ENCODE measurements at places on chromosomes 4 and X.

DNA sequence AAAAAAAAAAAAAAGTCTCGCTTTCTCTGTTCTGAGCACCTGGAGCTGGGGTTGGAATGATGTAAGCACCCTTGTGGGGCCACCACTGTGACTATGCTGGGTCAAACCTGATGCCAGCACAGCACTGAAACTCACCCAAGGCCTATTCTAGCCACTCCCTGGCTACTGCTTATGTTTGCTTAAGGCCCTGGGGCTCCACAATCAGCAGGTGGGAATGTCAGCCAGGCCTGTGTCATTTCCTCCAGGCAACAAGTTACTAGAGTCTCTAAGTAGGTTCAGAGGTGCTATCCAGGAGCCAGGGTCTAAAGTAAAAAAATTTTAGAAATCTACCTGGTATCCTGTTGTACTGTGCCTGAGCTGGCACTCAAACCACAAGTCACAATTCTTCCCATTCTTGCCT lies 1306.8 kb downstream of the STIM2 start:
- no peak for DNase-seq

- no peak for DNase-seq
These were observed 806.8 kb downstream of the PCDH18 start for GRCh38 chr4:136725286-136726081.

DNA sequence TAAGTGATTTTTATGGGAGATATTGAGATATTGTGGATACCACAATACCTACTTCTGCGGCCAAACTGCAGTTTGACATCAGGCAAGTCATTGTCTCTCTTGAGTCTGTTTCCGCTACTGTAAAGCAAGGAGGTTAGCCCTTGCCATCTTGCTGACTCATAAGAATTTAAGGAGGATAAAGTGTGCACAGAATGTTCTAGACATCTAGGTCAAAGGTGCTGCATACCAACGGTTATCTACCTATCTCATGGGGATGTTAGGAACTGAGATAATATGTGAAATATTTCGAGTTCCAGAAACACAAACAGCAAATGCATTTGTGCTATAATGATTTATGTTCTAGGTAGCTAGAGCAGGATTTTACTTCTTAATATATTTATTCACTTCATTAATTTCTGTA lies 211.5 kb upstream of the NR3C2 start:
- DNase-seq: no peak

DNA sequence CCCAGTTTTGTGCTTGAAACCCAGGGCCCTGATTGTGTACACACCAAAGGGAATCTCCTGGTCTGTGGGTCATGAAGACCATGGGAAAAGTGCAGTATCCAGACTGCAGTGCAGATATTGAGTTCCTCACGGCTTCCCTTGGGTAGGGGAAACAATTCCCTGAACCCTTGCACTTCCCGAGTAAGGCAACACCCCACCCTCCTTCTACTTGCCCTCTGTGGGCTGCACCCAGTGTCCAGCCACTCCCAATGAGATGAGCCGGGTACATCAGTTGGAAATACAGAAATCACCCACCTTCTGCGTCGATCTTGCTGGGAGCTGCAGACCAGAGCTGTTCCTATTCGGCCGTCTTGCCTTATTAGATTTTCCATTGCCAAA lies 134.2 kb downstream of the FNIP2 start:
- no peak for DNase-seq

DNA sequence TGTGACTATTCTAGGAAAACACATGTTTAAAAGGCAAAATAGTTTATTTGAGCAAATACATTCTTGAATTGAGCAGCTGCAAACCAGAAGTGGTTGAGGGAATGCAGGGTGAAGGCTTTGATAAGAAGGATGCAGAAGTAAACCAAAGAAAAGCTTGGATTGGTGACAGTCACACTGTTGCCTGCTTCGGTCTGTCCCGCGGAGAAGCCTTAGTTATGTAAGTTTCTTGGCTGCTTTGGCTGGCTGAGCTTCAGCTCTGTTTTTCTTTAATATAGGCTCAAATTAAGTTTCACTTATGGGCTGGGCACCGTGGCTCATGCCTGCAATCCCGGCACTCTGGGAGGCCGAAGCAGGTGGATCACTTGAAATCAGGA lies 67.6 kb downstream of the FAM53A start:
- DNase-seq: no peak

- DNase-seq: no peak
These were observed 34.5 kb upstream of the SPRY1 start for GRCh38 chr4:123362103-123362502.

DNA sequence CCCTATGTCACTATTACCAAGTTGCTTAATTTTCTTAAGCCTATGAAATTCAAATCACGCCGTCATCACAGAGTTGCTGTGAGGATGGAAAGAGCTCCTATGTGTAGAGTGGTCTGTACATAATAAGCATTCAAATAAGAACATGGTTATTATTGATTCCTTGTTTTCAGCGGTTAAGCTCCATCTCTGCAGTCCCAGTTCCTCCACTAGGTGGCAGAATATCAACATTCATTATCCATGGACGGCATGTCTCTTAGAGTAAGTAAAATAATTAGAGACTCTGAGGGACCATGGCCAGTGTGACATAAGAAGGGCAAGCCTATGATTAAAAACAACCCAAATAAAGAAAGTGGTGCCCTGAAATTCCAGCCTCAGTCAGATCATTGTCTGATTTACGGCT lies 132.5 kb upstream of the NHS start:
- DNase-seq: peak; percentile 10

DNA sequence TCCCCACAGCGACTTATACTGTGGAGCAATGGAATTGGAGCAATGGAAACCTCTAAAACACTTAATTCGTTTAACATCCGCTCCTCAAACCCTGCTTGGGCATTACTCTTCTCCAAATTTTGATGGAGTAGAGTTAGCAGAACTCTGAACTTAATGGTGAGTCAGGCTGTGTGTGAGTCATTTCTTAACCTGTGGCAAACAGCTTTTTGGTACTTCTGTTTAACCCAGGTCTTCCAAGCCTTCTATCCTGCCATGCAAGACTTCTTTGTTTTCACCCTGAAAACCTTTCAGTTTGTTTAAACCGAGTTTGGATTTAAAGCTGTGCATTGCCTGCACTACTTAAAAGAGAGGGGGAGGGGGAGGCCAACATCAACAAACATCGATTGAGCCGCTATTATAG lies 3.6 kb upstream of the AMOT start:
- no peak for DNase-seq

GRCh38 chr4:150572704-150573504 lies 9.0 kb upstream of the MAB21L2 start:
- no peak for DNase-seq

DNA sequence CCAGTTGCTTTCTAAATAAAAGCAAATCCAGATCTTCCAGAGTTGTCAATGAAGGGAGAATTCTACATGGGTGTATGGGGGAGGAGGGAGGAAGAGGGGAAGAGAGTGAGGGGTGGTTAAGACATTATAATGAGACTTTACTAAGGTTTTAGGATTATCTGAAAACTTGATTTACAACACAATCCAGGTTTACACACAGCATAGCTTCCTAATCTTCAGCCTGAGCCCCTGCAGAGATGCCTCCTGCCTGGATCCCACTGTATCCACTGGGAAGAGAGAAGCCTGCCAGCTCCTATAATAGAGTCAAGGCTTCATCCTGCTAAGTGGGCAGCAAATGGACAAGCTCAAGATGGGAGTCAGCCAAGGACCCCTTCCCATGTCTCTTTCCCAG lies 85.6 kb upstream of the KIT start:
- no peak for DNase-seq

- DNase-seq: no peak
These were observed 5.0 kb downstream of the PITX2 start for GRCh38 chr4:110617646-110618580.

DNA sequence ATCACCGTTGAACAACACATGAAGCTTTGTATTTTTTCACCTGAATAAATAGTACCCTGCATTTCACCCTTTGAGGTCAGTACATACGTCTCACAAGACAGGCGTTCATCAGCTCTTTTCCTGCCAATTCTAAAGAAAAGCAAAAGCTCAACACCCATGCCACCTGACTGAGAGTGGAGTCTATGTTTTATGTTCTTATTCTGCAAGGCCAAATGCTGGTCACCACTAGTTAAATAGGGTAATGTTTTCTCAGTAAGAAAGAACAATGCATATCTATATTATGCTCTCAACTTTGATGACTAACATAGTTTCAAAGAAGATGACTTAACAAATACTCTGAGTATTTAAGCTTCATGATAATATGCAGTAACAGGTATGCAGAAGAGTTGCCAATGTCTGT lies 336.3 kb upstream of the BMP3 start:
- DNase-seq: no peak

DNA sequence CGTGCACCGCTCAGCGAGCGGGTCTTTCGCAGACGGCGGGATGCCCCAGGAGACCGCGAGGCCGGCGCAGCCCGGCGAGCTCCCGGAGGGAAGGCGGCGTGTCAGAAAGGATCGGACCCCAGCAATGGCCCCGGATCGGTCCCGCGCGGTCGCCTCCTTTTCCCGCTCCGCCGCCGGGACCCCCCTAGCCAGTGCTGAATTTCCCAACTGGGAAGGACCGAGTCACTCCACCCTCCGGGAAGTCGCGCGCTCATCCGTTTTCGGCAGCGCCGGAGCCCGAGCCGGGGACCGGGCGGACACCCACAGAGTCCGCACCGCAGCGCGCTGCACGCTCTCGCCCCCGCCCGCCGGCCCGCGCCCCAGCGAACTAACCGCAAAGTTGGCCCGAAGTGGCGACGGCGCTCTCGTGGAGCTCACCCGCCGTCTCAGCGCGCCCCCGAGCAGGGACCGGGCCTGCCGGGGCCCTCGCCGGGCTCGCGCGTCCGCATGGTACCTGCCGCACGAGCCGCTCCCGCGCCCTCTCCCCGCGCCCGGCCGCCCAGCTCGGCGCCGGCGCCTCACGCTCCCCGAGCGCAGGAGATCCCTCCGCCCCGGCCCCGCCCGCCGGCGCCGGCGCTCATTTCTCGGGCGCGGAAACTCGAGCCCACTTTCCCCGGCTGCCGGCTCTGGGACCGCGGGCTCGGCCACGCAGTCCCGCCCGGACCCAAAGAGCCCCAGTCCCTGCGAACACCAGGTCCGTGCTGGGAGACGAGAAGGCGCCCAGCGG lies at the start of gene FAT1:
FAT1 (minus strand) TSS at position 565 of the 766 bp plus-strand sequence. CDS start 14,029 bp downstream, outside the sequence.
- no peak for DNase-seq

DNA sequence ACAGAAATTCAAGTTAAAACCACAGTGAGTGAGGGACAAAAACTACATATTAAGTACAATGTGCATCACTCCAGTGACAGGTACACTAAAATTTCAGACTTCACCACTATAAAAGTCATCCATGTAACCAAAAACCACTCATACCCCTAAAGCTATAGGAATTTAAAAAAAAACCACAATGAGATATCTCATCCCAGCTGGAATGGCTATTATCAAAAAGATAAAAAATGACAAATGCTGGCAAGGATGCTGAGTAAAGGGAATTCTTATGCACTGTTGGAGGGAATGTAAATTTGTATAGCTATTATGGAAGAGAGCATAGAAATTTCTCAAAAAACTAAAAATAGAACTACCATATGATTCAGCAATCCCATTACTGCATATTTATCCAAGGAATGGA lies 171.1 kb downstream of the HHIP start:
- no peak for DNase-seq

All from AG09309 (cell line).